ENCODE measurements at places on chromosomes 4 and X.

DNA sequence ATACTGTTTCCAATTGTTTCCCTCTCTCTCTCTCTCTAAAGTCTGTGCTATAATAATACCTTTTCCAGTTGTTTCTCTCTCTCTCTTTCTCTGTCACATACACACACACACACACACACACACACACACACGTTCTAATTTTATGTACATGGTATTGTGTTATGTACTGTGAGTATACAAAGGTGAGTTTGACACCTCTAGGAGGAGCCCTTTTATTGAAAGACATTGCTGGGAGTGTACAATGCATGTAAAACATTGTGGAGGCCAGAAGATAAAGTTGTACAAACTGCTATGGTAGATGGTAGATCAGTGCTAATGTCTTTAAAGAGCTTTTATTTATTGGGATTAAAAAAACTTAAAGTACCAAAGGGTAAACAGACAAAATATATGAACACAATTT, 53.6 kb downstream of the BLTP1 start:
- H3K27ac ChIP-seq, result no peak overlapping the region
- DNase-seq, result no peak
- H3K36me3 ChIP-seq, result peaks cover 21% of the 10 kb centered on the region
- H3K27me3 ChIP-seq, result no peaks in the 10 kb centered on the region

GRCh38 chrX:129557844-129558480, 17.9 kb downstream of the OCRL start:
- H3K27ac ChIP-seq, result no peak overlapping the region
- H3K36me3 ChIP-seq, result peaks cover 10% of the 10 kb centered on the region
- H3K4me1 ChIP-seq, result no peaks in the 10 kb centered on the region
- no peak overlapping the region for H3K4me3 ChIP-seq
- H3K27me3 ChIP-seq, result no peaks in the 10 kb centered on the region

GRCh38 chrX:139691843-139692505, 16.0 kb downstream of the MCF2 start:
- H3K4me3 ChIP-seq, result no peak overlapping the region
- no peaks in the 10 kb centered on the region for H3K4me1 ChIP-seq
- peaks cover 9% of the 10 kb centered on the region for H3K27me3 ChIP-seq
- H3K27ac ChIP-seq, result no peak overlapping the region

- H3K27ac ChIP-seq, result no peak overlapping the region
- DNase-seq, result peak; percentile 42
These were observed 48.3 kb upstream of the WDR1 start for GRCh38 chr4:10164877-10165283.

- H3K4me3 ChIP-seq, result no peak overlapping the region
- DNase-seq, result no peak
- no peaks in the 10 kb centered on the region for H3K36me3 ChIP-seq
- no peaks in the 10 kb centered on the region for H3K27me3 ChIP-seq
These were observed 29.3 kb downstream of the CXorf58 start for GRCh38 chrX:23937100-23937499.

DNA sequence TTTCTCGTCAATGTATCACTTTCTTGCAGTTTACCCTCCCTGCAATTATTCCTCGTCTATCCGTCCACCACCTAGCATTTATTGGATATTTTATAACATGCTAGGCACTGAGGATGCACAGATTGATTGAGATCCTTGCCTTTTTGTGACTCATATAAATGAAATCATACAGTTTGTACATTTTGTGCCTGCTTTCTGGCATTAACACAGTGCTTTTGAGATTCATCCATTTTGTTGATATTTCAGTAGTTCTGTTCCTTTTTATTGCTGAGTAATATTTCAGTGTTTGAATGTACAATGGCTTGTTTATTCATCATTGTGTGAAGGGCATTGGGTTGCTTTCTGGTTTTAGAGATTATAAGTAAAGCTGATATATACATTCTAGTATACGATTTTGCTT, 841 bp downstream of the TBC1D19 start:
- peak overlapping the region; percentile 96 for H3K4me3 ChIP-seq
- H3K27ac ChIP-seq, result peak overlapping the region; percentile 96
- H3K27me3 ChIP-seq, result peaks cover under 1% of the 10 kb centered on the region
- DNase-seq, result no peak

DNA sequence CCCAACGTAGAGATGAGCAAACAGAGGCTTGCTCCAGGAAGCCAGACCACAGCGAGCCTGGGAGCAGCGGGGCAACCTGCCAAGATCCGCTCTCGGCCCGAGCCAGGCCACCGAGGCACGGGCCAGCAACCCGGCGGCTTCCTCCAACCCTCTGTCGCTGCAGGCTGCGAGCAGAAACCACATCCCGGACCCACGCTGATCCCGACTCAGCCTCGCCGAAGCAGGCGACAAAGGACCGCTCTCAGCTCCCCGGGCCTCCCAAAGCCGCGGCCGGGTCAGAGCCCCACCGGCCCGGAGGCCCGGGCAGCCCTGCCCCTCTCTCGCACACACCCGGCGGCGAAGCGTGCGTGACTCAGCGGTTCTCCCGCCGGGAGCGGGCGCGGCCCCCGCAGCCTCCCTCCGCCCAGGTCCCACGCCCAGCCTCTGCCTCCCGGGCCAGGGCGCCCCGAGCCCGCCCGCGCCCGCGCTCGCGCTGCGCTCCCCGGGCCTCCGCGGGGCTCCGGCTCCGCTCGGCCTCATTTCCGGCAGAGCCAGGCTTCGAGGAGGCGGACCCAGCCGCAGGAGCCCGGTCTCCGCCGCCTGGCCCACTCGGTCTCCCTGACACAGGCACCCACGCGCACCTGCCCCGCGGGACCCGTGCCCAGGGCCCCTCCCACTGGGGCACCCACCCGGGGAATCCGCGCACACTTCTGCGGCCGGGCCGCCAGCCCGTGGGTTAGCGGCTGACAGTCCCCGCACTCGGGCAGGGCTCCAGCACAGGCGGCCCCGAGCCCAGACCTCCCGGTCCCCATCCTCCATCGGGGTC, 1.7 kb downstream of the PPP2R2C start:
- no peaks in the 10 kb centered on the region for H3K36me3 ChIP-seq
- H3K27ac ChIP-seq, result no peak overlapping the region
- peaks cover 49% of the 10 kb centered on the region for H3K27me3 ChIP-seq
- peak; percentile 12 for DNase-seq
- H3K4me1 ChIP-seq, result no peaks in the 10 kb centered on the region
